Stimulated activated naive CD4-positive, alpha-beta T cell (primary cell): ENCODE measurements at places on chromosomes 5 and 9.
A peak's percentile ranks its signal among the peaks of the same experiment; 100 is the strongest.

DNA sequence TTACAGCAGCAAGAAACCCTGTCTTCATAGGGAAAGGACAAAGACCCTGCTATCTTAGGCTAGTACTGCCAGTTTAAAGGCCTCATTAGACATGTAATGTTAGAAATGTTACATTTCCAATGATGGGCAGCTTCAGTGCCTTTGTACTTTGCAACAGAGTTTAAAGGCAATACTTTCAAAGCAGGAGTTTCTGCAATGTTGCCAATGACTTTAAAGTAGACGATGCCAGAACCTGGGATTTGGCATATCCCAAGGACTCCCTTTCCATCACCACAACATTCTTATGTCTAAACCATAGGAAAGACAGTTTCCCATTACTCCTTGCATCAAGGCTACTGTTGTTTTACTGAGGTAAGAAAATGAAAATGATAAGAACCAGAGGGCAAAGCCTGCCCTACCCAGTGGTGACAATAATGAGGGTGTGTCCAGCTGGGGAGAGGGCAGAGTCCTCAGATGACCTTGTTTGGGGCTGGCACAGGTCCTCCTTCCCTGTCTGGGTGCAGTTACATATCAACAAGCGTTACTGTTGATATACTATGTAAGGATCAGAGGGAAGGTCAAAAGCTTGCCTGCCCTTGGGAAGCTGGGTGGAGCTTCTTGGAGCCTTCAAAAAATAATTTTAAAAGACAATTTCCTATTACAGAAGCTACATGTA, 27.5 kb upstream of the MLANA start:
- DNase-seq: no peak

GRCh38 chr5:135171336-135171735, 137.3 kb upstream of the PITX1 start:
- DNase-seq: no peak

DNA sequence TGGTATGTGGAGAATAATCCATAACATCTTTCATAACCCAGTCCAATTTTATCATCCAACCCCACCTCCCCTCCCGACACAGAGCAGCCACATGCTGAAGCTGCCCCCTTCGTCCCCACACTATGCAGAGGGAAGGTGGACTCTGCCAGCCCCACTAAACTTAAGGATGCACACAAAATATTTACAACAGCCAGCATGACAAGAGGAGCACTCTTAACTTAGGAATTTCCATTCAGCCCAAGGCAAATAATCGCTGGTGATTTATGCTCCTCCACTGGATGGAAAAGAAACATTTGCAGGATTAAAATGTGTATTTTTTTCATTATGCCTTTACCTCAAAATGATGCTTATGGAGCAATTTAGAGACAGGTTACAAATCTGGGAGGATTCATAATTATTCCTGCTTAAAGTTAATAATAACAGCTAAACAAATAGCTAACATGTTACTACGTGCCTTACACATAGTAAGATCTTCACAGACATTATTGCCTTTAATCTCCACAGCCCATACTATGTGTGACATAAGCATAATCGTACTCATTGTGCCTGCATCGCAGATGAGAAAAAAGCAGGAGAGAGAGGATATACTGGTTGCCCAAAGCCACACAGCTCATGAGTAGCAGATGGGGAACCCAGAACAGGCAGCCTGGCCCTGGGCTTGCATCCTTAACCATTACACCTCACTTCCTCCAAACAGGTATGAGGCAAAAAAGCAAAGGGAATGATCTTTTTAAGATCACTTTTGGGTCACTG, 92.6 kb downstream of the GLIS3 start:
- DNase-seq: no peak

DNA sequence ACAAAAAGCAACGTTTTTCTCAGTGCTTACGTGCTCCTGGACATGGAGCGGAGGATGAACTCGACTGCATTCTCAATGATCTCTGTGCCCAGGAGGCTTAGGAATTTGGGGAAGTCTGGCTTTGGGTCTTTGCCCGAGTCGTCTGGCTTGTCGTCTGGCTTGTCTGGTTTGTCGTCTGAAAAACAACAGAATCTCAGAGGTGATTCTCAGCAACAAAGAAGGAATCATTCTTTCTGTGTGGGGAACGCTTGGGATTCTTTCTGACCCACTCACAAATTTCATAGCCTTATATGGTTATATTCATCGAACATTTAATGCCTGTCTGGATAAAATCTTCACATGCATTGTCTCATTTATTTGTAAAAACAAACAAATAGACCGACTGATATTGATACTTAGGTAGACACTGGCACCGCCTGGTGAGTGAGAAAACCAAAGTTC, 4.7 kb downstream of the C5orf46 start:
- no peak for DNase-seq

DNA sequence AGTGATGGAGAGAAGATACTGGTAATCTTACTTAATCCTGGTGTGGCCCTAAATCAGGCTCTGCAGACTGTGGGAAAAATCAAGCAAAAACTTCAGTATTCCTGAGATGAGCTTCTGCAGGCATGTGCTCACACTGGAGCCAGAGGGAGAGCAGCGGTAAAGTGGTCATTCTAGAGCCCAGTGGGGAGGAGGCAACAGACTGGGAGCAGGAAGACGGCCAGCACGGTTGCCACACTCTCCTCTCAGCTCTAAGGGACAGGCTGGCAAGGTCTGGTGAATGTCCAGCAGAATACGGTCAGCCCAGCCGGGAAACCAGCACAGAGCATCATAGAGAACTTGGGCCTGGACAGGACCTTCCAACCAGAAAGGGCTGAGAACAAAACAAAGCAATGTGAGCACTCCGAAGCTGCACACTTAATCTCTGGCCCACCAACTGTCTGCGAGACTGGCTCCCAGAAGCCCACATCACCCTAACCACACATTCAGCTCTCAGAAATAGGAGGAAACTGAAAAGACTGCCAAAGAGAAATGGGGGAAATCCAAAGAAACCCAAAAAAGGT, 30.3 kb downstream of the MED27 start:
- no peak for DNase-seq

- DNase-seq: no peak
Observed at GRCh38 chr5:142509026-142509425, 176.9 kb downstream of the FGF1 start.

DNA sequence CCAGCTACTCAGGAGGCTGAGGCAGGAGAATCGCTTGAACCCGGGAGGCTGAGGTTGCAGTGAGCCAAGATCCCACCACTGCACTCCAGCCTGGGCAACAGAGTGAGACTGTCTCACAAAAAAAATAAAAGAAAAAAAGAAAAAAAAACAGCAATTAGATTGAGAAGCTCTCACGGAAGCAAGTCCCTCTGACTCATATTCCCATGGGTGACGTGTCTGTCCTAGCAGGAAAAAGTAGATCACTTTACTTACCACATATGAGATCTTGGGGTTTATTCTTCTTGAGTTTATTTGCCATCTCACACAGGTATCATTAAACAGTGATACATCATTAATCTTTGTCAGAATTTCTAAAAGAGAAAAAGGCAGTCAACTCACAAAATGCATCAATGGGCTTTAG, 62.6 kb downstream of the SUSD1 start:
- no peak for DNase-seq

GRCh38 chr9:127311239-127311741, 46.7 kb downstream of the GARNL3 start:
- no peak for DNase-seq

DNA sequence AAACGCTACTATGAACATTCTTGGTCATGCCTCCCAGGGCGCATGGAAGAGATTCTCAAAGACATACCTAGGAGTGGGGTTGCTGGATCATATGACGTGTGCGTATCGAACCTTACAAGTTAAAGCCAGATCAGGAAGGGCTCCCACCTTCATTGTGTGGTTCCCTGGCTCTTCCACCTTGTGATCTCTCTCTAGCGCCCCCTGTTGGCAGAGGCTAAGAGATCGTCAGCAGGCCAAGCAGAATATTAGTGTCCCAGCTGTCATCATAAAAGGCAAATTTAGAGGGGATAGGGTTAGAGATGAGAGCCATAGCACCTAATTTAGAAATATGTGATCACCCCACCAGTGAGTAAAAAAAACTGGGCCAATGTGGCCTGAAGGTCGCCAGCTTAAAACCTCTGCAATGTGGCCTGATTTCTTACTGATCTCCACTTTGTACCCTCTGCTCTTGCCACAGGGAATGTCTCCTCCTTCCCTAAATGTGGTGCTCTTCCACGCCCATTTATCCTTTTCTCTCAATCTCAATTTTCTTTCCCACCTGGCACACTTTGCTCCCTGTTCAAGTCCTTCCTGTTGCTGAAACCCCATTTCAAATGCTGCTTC, 91.7 kb upstream of the SHB start:
- peak; percentile 46 for DNase-seq

GRCh38 chr5:9726931-9727330, 96.8 kb upstream of the TAS2R1 start:
- DNase-seq: no peak

- DNase-seq: no peak
Observed at GRCh38 chr5:142772446-142773293, 2.5 kb downstream of the ARHGAP26 start.

GRCh38 chr9:124311283-124311682, 53.5 kb downstream of the NEK6 start:
- DNase-seq: no peak

DNA sequence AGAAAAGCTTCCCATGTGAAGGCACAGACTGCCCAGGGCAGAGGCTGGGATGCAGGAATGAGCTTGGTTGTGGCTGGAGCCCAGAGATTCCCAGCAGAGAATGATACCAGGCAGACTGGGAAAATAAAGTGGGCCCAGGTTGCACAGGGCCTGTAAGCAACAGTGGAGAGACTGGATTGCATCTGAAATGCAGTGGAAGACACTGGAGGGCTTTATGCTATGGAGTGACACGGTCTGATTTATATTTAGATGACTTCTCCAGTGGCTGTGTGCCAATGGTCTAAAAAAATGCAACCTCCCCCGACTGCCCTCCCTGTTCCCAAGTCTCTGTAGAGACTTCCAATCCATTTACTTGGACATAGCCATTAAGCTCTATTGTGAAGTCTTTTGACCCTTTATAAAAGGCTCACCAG, 951.1 kb upstream of the DMAC1 start:
- DNase-seq: no peak

GRCh38 chr5:65076251-65076869, 307.6 kb downstream of the CWC27 start:
- DNase-seq: peak; percentile 17

GRCh38 chr9:131627648-131628458, 82.5 kb downstream of the PRRT1B start:
- peak; percentile 30 for DNase-seq

DNA sequence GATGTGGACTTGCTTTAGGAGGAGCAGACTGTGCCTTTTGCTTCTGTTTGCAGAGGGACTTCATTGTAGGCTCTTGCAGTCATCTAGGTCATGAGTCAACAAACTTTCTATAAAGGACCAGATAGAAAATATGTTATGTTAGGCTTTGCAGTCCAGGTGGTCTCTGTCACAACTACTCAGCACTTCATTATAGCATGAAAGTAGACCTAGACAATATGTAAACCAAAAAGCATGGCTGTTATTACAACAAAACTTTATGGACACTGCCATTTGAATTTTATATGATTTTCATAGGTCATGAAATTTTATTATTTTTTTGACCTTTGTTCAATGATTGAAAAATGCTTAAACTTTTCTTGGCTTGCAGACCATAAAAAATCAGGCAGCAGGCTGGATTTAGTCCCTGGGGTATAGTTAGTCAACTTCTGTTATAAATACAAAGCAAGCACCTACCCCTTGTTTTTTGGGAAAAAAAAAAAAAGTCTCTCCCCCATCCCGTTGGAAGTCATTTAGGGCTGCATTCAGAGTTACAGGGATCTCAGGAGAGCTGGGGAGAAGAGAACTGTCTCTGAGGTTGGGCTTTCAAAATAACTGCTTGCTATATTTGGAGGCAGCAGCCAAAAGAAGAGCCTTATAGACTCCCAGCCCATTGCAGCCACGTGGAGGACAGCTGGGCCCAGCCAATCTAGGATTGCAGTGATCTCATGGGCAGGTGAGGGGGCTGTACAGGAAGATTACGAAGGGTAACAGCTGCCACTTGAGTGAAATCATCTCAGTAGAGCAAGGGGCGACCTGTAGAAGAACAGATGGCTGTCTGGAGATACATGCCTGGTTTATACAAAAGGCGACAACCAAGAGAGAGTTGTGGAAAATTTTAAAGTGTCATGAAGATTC, 136.6 kb upstream of the TNC start:
- DNase-seq: no peak

DNA sequence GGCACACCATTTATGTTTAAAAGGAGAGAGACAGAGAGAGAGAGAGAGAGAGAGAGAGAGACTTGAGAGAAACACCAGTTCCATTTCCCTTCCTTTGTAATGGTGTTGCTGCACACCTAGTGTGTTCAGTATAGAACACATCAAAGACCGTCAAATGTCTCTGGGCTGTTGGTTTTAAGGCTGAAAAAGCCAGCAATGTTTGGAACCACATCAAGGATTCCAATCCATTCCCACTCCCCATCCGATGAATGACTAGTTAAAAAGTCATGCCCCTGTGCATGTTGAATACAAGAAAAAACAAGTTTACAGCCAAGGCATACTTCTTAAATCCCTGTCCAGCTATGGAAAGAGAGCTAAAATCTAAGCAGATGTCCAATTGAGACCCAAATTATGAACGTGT, 83.0 kb upstream of the IFNE start:
- DNase-seq: no peak

GRCh38 chr5:107235167-107235566, 435.6 kb downstream of the EFNA5 start:
- no peak for DNase-seq

DNA sequence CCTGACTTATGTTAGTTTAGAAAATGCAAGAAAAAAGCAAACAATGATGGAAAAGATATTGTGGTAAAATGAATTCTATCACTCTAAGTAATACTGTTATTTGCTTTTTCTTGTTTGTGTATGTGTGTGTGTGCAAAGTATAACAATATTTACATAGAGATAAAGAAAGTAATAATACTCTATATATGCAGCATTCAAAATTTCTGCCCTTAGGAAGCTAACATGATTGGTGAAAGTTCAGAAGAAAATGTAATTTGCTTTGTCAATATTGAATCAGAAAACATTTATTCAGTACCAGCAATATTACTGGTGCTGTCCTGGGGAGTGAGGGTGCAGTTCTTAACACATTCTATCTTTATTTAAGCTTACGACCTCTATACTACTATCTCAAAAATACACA, 12.9 kb upstream of the PRDM9 start:
- DNase-seq: no peak

DNA sequence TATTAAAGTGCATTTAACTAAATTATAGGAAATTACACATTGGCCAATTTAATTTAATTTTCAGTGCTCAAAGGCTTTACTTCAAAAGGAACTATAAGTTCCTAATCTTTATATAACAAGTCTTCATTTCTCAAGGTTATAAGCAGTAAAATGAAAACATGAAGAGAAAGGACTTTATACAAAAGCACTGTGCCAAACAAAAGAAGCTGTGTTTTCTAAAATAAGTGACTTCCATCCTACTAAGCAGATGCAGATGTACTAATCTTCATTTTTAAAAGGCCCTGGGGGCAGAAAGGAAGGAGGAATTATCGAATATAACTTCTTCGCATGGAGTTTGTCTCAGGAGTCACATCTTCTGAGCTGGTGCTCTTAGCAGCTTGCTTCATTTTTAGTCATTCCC, 81.4 kb downstream of the SHC3 start:
- no peak for DNase-seq
